ENCODE measurements at places on chromosomes 4 and X.

DNA sequence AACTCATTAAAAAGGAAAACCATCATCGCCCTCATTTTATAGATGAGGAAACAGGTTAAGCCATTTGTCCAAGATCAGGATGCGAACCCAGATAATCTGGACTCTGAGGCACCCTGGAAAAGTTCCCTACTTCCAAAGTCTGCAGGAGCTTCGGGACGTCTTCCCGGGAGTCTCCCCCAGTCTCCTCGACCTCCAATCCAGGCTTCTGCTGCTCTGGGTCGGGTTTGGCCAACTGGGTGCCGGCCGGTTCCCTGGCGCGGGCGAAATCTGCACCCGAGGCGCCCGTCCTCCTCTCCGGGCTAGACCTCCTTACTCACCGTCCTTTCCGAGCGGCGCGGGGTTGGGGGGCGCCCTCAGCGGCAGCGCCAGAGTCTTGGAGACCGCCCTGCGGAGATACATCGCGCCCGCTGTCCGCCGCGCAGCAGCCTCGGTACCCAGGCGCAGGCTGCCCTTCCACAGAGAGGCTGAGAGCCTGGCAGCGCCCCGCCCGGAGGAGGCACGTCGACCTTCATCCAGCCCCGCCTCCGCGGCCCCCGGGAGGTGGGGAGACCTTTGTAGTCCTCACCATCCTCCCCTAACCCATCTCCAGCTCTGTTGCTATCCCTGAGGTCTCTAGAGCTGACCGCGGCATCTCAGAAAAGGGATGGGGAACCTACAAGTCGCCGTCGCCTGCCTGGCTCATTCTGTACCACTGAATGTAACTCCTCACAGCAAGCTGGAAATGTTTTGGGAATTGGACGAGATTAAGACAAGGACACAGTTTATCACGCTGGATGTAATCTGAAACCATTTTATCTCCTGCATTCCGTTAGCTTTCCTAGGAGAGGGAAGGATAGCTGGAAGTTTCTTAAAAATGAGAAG, at the start of gene MGARP:
MGARP (minus strand) TSS at position 466 of the 861 bp plus-strand sequence; CDS start at position 399, 67 bp downstream.
- DNase-seq, result peak; percentile 75

GRCh38 chr4:76991161-76991660, 41.7 kb downstream of the SEPTIN11 start:
- DNase-seq, result no peak

DNA sequence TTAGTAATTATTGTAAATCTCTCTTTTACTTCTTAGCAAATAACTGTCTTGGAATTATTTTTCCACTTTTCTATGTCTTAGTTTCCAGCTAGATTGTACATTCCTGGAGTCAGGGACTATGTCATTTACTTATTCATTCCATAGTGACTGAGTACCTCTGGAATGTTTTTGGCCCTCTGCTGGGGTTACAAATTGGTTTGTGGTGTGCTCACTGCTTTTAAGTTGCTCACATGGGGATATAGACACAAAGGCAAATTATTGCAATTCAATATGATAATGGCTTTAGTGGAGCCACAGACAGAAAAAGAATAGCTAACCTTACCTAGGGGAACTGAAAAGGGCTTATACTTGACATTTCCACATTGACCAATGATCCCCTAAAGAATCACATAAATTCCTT, 63.7 kb upstream of the PDGFRA start:
- peak; percentile 3 for DNase-seq

GRCh38 chrX:46758163-46758955, 559 bp downstream of the SLC9A7 start:
- peak; percentile 24 for DNase-seq

GRCh38 chrX:153592091-153592833, 6.7 kb downstream of the CCNQ start:
- no peak for DNase-seq

DNA sequence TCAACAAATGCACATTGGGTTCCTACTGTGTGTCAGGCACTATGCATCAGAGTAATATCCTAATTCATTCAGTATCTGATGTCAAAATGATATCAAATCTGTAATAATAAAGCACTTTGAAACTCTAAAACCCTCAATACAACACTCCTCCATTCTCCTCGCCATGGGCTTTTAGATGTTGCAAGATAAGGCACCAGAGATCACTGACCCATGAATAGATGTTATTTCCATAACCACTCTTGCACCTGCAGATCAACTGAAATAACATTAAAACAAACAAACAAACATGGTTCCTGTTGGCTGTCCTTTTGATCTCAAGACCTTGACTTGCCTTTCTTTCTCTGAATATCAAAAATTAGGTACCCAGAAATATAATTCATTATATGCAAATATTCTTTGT, 100.2 kb downstream of the MAB21L2 start:
- no peak for DNase-seq

GRCh38 chrX:30992381-30992904, 79.4 kb downstream of the FTHL17 start:
- DNase-seq, result no peak

DNA sequence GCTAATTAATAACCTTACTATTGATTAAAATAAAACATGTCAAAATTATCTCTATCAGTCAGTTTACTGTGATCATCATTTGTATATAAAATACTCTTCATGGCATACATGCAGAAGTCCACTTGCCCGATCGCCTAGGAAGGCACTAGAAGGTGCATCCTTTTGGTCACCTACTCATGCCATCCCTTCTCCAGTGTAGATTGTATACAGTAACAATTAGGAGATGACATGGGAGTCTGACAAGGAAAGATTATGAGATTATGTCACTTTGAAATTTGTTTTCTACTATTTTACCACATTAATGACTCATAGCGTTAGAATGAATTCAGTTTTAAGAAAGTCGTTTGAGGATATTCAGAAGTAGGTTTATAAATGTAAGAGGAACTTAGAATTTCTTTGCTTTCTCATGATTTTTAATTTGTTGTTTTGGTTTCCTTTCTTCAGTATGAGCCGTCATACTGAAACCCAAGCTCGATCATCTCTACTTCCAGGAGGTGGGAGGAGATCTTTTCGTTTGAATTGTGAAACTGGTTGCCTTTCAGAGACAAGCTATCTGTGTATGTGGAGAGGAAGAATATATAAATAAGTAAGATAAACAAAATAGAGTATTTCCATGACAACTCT, 51.1 kb upstream of the UNC5C start:
- no peak for DNase-seq

- DNase-seq, result no peak
These were observed 311.4 kb upstream of the FSTL5 start for GRCh38 chr4:162475246-162475645.

- peak; percentile 27 for DNase-seq
These were observed 392.5 kb downstream of the BCOR start for GRCh38 chrX:39705290-39705689.

- no peak for DNase-seq
These were observed 17.3 kb downstream of the COQ2 start for GRCh38 chr4:83267121-83267829.

GRCh38 chr4:41718907-41719306, 29.6 kb downstream of the PHOX2B start:
- DNase-seq, result no peak

DNA sequence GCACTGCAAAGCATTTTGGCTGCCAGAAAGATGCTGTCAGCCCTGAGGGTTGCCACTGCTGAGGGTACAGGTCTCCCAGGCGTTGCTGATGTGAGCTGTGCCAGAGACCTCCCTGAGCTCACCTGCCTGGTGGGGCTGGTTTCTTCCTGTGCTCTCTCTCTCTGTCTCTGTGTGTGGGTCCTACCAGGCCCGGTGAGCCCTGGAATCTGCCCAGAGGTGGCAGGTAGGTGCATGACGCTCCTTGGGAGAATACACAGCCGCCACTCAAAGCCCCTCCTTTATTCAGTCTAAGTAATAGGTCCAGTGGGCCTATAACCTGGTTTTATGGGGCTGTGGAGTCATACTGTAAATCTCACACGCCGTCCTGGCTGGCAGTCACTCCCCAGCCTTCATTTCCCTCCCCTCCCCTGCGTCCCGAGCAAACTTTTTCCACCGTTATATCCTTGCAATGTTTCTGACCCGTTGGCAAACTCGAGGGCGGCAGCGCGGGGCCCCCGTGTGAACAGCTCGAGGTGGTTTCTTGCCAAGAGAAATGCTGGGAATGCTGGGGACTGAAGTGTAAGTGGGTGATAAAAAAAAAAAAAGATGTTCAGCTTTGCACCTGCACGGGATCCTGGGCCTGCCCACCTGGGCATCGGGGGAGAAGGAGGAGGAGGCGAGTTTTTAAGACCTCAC, 245.9 kb downstream of the CRLF2 start:
- no peak for DNase-seq
